ENCODE measurements at places on chromosomes 7 and 10.
A peak's percentile ranks its signal among the peaks of the same experiment; 100 is the strongest.

- DNase-seq, result no peak
Measured at GRCh38 chr7:135282561-135283254, 49.1 kb downstream of the STRA8 start.

- no peak for DNase-seq
Measured at GRCh38 chr7:43480581-43480980, 102.3 kb upstream of the STK17A start.

GRCh38 chr7:25897261-25897782 is 254.7 kb upstream of the NFE2L3 start:
- DNase-seq, result peak; percentile 88

DNA sequence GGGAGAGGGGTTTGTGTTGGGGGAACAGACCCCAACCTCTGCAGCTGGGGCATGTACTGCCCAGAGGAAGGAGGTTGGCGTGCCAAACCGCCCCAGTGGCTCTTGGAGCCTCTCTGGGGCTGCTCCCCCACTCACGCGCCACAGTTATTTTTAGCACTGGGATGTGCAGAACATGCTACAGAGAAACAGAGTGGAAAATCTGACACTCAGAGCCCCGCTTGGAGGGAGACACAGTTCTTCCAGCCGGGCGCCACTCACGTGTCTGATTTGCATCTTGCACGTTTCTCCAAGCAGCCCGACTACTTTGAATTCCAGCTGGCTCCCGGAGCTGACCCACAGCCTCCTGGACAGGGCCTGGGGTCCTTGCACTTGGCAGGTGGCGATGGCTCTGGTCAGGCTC is 182.0 kb downstream of the RPS24 start:
- DNase-seq, result no peak

DNA sequence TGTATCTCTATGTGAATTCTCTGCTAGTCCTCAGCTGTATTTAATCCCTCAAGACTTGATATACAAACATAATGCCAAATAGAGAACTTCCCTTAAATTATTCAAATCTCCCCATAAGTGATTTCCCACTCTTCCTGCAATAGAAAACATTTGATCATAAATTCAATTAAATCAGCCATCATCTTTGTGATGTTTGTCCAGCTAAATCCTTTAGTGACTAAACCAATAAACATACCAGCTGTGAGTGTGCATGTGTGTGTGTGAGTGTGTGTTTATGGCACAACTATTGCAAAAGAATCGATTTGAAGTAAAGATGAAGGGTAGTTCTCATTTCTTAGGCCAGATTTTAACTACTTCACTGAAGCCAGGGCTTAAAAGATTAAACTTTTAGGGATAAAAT is 175.5 kb upstream of the FZD1 start:
- DNase-seq, result no peak

DNA sequence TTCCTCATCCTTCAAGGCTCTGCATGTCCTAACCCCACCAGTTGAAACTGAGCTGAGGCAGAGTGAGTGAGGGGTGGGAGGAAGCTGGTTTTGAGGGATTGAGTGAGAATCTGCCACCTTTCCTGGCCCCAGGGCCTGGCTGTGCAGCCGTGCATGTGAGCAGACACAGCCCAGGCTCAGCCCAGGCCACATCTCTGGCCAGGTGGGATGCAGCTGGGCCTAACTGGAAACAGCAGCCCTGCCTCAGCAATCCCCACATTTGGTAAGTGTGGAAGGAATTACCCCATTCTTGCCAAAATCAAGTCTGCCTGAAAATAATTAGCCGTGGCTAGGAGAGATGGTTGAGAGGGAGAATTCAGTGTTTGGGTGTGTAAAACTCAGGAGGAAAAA is 116.6 kb downstream of the NEURL1 start:
- no peak for DNase-seq

GRCh38 chr10:58765910-58766309 is 253.2 kb downstream of the BICC1 start:
- no peak for DNase-seq

DNA sequence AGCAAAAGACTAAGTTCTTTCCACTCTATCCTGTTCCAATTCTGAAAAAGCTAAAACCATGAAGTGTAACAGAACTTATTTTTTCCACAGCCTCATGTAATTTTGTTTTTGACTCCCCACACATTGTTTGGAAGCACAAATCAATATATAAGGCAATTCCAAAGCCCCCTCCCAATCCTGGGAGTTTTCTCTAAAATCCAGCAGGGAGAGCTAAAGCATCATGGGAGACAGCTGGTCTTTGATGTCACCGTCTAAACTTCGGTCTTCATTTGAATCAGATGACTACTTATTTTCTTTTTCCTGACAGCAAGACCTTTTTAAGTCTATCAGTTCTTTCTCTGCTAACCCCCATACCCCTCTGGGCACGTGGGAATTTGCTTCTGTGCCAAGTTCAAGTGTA is 33.3 kb upstream of the PON1 start:
- no peak for DNase-seq

DNA sequence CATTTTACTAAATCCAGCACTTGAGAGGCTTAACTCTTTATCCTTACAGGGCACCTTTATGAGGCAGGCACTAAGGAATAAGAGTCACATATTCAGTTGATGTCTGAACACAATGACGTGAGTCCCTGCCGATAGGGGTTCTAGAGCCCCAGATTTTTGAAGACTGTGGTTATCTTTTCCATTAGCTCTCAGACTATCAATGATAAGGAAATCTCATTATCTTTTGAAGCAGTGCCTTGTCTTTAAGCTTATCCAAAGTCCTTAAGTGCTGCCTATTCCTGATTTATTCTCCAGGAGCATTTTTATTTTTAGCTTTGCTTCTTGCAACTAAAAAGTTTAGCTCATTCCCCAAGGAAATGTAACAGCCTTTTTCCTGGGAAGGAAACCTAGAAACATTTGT is 444.1 kb upstream of the LRRN3 start:
- DNase-seq, result no peak

DNA sequence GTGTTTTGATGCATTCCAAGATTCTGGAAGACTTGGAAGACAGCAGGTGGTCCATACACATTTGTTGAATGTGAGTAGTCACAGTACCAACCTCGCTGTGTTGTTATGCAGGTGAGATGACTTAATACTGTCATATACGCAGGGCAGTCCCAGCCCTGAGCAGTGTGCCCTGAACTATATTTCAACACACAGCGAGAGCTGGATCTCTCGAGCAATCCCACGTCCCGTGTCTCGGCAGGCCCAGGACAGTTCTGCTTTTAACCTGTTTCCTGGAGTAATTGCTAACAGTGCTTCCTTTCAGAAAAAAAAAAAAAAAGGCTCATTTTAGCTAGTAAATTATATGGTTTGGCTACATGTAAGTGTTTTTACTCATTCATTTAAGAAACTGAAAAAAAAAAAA is 179.7 kb downstream of the PRKCQ start:
- peak; percentile 62 for DNase-seq

- no peak for DNase-seq
Measured at GRCh38 chr10:86374664-86375063, 8.1 kb upstream of the GRID1 start.

- no peak for DNase-seq
Measured at GRCh38 chr7:69817121-69817520, 218.8 kb downstream of the AUTS2 start.

GRCh38 chr7:75559976-75560365 is 67.9 kb downstream of the SPDYE5 start:
- no peak for DNase-seq

GRCh38 chr7:158443688-158444483 is 143.7 kb downstream of the PTPRN2 start:
- no peak for DNase-seq

DNA sequence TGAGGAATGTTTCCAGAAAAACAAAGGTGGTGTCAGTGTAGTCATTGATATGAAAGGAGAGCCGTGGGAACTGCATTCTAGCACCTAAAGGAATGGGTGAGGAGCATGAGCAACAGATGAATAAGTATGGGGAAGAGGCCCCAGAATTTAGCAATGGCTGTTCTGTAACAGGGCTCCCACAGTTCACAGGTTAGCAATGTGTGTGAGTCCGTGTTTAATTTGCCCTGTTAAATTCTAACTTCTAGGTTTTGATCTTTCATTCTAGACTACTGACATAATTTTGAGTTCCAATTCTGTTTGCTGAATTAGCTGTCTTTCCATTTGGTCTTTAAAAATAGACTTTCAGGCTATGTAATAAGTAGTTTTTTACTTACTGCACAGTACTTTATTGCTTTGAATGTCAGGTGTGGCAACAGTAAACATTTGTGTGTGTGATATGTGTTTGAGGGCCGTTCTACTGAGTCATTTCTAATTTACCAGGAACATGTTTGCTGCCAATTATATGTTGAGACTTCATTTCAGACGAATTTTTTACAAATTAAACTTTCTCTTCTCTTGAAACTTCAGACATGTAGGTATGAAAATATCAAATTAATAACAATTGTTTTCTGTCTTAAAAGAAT is 8.8 kb downstream of the STK17A start:
- no peak for DNase-seq

GRCh38 chr10:75401569-75402485 is at the start of gene ZNF503:
Gene ZNF503 (minus strand): TSS chr10:75401764. CDS start chr10:75401419, 345 bp downstream.
- peak; percentile 89 for DNase-seq

GRCh38 chr7:55026867-55027490 is 8.2 kb downstream of the EGFR start:
- no peak for DNase-seq

GRCh38 chr7:81549484-81550016 is 220.3 kb downstream of the HGF start:
- no peak for DNase-seq

GRCh38 chr10:47260505-47261111 is 39.4 kb upstream of the GDF10 start:
- DNase-seq, result no peak

- no peak for DNase-seq
Measured at GRCh38 chr10:48463318-48464003, 141.4 kb downstream of the ARHGAP22 start.

DNA sequence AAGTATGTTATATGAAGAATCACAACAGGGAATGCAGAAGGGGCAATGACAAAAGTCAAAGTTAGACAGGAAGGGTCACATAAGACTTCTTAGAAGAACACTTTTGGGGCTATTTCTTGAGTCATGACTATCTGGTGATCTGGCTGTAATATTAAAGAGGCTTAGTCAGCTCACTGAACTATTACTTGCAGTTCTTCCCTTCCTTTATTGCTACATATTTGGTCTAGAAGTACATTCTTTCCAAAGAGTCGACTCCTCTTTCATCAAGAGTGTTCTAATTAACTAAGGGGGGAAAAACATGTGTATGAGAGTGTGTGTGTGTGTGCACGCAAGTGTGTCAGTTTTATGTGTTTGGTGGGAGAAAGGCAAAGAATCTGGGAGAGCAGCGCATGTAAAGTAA is 247.3 kb upstream of the LRRTM3 start:
- no peak for DNase-seq

GRCh38 chr7:17769918-17770317 is 170.4 kb downstream of the SNX13 start:
- peak; percentile 52 for DNase-seq

DNA sequence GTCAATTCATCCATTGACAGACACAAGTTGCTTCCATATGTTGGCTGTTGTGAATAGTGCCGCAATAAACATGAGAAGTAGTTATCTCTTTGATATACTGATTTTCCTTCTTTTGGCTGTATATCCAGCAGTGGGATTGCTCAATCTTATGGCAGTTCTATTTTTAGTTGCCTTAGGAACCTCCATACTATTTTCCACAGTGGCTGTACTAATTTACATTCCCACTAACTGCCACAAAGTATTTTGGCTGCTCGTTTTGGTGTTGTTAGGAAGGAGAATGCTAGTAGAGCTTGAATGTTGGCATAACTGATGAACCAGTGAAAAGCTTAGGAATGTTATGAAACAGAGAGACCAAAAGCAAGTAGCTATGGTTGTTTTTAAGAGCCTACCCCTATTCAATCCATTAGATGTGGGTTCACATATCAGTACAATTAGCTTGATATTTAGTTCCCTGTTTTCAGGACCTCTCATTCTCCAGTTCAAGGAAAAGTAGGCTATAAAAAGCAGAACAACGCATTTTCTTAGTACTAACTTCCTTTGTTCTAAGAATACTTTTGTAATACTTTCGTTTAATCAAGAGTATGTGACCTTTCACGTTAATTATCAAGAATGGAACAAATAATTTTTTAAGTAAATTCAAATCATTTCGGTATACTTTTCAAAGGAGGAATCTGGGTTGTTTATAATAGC is 100.3 kb downstream of the FAS start:
- DNase-seq, result peak; percentile 67

DNA sequence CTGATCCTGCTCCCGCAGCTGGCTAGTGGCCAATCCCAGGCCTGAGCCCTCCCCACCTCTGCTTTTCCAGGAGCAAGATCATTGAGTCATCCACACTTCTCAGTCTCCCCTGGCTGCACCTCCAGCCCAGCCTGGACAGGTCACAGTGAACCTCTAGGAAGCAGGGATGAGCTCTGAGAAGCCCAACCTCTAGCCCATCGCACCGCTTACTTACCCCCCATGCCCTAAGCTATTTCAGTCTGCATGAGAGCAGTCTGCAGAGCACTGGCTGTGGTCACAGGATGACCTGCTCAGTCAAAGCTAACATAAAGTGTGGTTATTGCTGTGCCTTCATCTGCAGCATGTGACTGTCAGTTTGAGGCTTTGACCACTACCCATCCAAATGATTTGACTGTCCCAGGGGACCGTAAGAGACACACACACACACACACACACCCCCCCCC is 129.2 kb downstream of the SORBS1 start:
- no peak for DNase-seq

DNA sequence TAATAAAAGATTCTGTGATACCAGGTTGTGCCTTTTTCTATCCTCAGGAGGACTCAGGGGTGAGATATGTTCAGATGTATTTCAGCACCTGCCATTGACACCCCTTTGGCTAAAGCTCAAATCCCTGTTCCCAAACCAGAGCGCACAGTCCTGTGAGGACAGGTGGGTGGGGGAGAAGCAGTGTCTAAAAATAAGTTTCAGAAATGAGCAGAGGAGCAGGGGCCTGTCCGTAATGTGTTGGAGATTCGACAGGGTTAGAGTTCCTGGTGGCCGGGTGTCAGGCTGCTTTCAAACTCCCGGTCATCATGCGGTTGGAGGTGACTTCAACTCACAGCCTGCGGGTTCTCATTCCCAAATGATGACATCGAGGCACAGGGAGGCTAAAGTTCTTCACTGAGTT is 211.5 kb downstream of the KLF6 start:
- no peak for DNase-seq

- no peak for DNase-seq
Measured at GRCh38 chr10:23585186-23585585, 146.3 kb downstream of the OTUD1 start.

GRCh38 chr7:157574120-157574825 is 237.5 kb downstream of the DNAJB6 start:
- DNase-seq, result no peak

DNA sequence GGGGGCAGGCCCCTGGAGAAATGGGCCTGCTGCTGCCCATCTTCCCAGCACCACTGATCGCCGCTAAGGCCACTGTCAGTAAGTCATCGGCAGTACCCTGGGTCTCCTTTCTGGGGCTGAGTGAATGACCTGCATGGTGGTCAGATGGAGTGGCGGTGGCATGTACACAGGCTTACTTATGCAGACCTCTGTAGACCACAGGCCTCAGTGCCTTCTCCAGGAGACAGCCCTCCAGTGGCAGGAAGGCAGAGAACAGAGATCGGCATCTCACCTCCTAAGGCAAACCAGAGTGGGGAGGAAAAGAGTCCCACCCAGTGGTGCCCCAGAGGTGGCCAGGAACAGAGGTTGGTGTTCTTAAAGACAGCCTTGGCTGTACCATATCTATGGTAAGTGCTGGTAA is 22.8 kb upstream of the LRRC4 start:
- DNase-seq, result no peak
